ENCODE measurements at places on chromosomes 7 and 10. TPM values are rescaled to one million over a fixed set of nuclear protein-coding genes. Genes with fewer than 3 reads are reported as not detected.

SLC39A12 gene
- total RNA-seq: not detected

GATA3 gene
- total RNA-seq: 20.8 TPM

AKR1D1 gene
- total RNA-seq: not detected

UPF2 gene
- total RNA-seq: 12.0 TPM

HBP1 gene
- total RNA-seq: 23.6 TPM

Measured in mammary epithelial cell (primary cell).